Peyer's patch (tissue), 4 donors: ENCODE measurements at places on chromosomes 5 and 9. TPM values are rescaled to one million over a fixed set of nuclear protein-coding genes. Genes with fewer than 3 reads are reported as not detected.

GRCh38 chr9:121220996-121221663 lies 19.5 kb upstream of the RAB14 start:
- no peak overlapping the region for H3K27ac ChIP-seq
- H3K36me3 ChIP-seq, result no peaks in the 10 kb centered on the region
- no peaks in the 10 kb centered on the region for H3K4me1 ChIP-seq
- H3K4me3 ChIP-seq, result no peak overlapping the region
- H3K27me3 ChIP-seq, result no peaks in the 10 kb centered on the region

DNA sequence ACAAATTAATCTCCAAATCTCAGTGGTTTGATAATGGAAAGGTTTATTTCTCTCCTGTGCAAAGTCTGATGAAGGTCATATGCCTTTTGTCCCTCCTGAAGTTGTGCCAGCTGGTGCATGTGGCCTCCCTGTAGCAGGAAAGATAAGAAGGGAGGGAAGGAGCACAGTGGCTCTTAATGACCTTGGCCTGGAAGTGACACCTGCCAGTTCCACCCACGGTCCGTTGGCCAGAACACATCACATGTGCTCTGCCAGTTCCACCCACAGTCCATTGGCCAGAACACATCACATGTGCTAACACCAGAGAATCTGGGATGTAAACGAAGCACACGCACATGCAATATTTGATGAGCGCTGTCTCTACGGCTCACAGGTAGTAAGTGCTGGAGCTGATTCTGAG lies 130.9 kb downstream of the DOCK2 start:
- DNase-seq, result no peak
- H3K4me3 ChIP-seq, result no peak overlapping the region
- no peaks in the 10 kb centered on the region for H3K36me3 ChIP-seq

- no peak for DNase-seq
- peaks cover 8% of the 10 kb centered on the region for H3K36me3 ChIP-seq
- H3K4me1 ChIP-seq, result no peaks in the 10 kb centered on the region
- H3K4me3 ChIP-seq, result no peak overlapping the region
Measured at GRCh38 chr5:73912821-73913271, 286.9 kb downstream of the ARHGEF28 start.

DNA sequence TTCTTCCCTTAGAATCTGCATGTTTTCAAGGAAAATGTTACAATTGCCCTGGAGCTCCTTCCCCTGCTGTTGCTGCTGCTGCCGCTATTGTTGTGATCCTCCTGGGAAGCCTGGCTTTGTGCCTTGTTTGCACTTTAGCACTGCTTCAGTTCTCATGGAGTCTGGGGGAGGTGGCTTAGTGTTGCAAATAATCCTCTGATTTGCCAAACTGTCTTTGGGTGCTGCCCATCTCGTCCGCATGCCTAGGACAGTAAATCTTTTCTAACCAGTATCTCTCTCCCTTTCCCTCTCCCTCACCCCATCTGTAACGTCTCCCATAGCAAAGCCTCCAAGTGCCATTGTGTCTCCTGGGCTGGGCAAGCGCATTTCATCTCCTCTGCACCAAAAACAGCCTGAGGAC lies 30.3 kb downstream of the FAM240B start:
- no peaks in the 10 kb centered on the region for H3K4me1 ChIP-seq
- H3K27me3 ChIP-seq, result no peaks in the 10 kb centered on the region
- no peak overlapping the region for H3K4me3 ChIP-seq
- no peak for DNase-seq

DNA sequence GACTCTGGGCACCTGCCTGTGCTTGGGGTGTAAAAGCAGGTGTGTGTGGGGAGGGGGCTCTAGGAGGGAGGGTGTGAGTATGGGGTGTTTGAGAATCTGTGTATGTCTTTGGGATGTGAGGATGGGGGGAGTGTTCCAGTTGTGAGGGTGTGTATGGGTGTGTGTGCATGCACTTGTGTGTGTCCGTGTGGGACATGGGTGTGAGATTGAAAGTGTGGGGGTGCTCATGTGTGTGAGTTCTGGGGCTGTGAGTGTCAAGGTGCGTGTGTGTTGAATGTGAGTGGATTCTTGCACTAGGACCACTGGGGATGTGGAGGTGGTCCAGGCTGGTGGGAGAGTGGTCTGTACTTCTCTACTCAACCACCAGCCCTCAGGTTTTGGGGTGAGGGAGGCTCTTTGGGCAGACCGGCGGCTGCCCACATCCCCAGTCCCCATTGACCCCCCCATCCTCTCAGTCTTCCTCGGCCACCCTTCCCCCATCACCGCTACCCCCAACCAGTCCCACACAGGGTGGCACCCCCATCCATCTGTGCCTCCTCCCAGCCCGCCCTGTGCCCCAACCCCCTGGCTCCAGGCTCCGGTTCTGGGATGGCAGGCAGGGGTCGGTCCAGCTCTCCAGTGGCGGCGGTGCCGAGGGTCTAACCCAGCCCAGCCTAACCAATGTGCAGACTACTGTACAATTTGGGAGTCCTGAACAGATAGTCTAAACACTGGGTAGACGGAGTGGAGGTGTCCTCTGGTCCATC lies 31.5 kb downstream of the GOLGA2 start:
- no peaks in the 10 kb centered on the region for H3K36me3 ChIP-seq
- DNase-seq, result no peak
- H3K4me1 ChIP-seq, result no peaks in the 10 kb centered on the region
- H3K4me3 ChIP-seq, result no peak overlapping the region

DNA sequence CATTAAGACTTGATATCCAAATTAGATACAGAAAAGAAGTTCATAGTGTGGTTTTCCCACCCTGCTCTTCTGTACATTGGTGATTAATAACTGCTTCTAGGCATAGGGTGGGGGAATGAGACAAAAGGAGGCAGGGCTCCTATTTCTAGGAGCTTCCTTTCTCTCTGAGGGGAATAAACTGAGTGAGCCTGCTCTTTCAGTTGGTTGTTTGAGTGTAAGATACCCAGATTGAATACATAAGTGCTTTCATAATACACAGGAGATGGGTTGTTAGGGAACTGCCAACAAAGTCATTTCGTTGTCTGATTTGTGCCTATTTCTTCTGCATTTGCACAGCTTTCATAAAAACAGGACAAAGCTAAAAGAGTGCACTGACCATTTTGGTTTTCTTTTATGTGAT lies 48.9 kb upstream of the TTC23L start:
- H3K36me3 ChIP-seq, result no peaks in the 10 kb centered on the region
- H3K27me3 ChIP-seq, result no peaks in the 10 kb centered on the region
- no peak overlapping the region for H3K27ac ChIP-seq

- peaks cover 6% of the 10 kb centered on the region for H3K4me1 ChIP-seq
- H3K27me3 ChIP-seq, result no peaks in the 10 kb centered on the region
- no peak for DNase-seq
- no peak overlapping the region for H3K27ac ChIP-seq
- no peaks in the 10 kb centered on the region for H3K36me3 ChIP-seq
- no peak overlapping the region for H3K4me3 ChIP-seq
Measured at GRCh38 chr9:114684036-114684435, 2.0 kb upstream of the TEX48 start.

DNA sequence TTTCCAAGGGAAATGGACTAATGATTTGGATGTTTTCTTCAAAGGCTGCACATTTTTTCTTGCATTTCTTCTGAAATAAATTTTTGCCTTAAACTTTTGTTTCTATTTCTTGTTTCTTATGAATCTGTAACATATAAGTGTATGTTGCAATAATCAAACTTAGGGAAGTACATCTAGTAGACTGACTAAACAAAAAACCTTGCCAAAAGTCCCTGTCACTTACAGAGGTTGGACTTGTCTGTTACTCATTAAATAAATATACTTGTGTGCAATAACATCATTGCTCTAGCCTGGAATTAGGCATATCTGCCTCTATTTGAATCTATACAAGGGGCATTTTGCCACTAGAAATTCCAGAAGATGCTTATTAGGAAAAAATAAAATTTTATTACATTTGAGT lies 56.6 kb downstream of the C6 start:
- no peaks in the 10 kb centered on the region for H3K4me1 ChIP-seq
- H3K4me3 ChIP-seq, result no peak overlapping the region
- DNase-seq, result no peak
- H3K27ac ChIP-seq, result no peak overlapping the region
- no peaks in the 10 kb centered on the region for H3K27me3 ChIP-seq
- H3K36me3 ChIP-seq, result no peaks in the 10 kb centered on the region

DNA sequence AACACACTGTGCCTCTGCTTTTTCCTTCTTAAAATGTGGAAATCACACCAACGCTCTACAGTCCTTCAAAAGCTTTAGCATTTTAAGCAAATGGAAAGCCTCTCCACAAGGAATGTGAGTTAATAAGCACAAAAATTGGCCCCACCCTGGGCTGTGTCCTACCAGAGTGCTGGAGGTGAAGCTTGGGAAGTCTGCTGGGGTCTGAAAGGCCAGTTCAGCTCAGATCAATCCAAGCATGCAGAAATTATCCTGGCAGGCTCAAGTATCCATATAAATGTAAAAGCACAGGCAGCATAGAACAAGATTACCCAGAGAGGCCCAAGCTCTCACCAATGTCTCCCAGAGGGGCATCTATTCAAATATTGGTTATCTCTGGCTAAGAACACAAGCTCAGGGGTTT lies 98.5 kb downstream of the ESM1 start:
- H3K4me1 ChIP-seq, result no peaks in the 10 kb centered on the region
- H3K36me3 ChIP-seq, result no peaks in the 10 kb centered on the region
- DNase-seq, result no peak

DNA sequence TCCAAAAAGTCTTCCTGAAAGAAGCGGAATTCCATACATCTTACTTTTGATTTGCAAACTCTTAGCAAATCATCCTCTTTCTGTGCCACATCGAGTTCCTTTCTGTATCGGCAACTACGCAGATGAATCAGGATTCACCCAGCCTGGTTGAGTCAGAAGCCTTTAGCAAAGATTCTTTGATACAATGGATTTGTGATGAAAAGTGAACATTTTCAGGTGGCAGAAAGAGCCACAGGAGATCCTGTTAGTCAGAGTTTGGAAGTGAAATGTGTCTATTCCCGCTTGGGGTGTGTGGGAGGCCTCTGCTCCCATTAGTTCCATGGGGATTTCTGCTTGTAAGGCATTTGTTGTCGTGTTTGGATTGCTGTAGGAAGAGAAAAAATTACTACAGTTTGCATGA lies 351.8 kb upstream of the WWC1 start:
- H3K27ac ChIP-seq, result no peak overlapping the region
- H3K27me3 ChIP-seq, result no peaks in the 10 kb centered on the region
- no peaks in the 10 kb centered on the region for H3K36me3 ChIP-seq
- no peak overlapping the region for H3K4me3 ChIP-seq
- H3K4me1 ChIP-seq, result no peaks in the 10 kb centered on the region

- no peaks in the 10 kb centered on the region for H3K36me3 ChIP-seq
- H3K4me1 ChIP-seq, result no peaks in the 10 kb centered on the region
- no peak for DNase-seq
Measured at GRCh38 chr5:93346301-93346700, 234.7 kb downstream of the NR2F1-AS1 start.

GRCh38 chr5:160923411-160923810 lies 71.4 kb upstream of the ATP10B start:
- no peak for DNase-seq
- no peaks in the 10 kb centered on the region for H3K4me1 ChIP-seq
- no peak overlapping the region for H3K27ac ChIP-seq
- no peak overlapping the region for H3K4me3 ChIP-seq
- no peaks in the 10 kb centered on the region for H3K36me3 ChIP-seq

DNA sequence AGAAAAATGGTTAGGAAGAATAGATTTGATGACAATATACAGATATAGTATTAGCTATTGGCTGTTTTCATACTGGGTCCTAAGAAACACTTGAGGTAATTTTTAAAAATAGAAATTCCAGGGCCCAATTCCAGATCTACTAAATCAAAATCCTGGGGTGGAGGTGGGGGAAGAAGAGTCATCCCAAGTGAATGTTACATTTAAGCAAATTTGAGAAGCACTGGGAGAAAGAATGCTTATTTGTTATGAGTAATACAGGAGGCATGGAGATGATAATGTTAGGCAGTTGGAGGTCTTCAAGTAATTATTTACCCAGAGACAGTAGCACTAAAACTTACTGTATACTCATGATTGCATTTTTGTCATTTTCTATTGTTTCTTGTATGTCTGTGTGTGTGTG lies 93.0 kb upstream of the DAB2 start:
- no peak for DNase-seq
- H3K36me3 ChIP-seq, result no peaks in the 10 kb centered on the region
- no peak overlapping the region for H3K27ac ChIP-seq

- H3K4me3 ChIP-seq, result no peak overlapping the region
- no peaks in the 10 kb centered on the region for H3K36me3 ChIP-seq
- H3K27ac ChIP-seq, result no peak overlapping the region
- DNase-seq, result no peak
- no peaks in the 10 kb centered on the region for H3K27me3 ChIP-seq
- no peaks in the 10 kb centered on the region for H3K4me1 ChIP-seq
Measured at GRCh38 chr5:18992264-18992663, 995.7 kb downstream of the CDH18 start.

GRCh38 chr9:12403721-12404120 lies 289.5 kb upstream of the TYRP1 start:
- no peak overlapping the region for H3K4me3 ChIP-seq
- no peaks in the 10 kb centered on the region for H3K36me3 ChIP-seq
- no peaks in the 10 kb centered on the region for H3K4me1 ChIP-seq
- H3K27me3 ChIP-seq, result no peaks in the 10 kb centered on the region
- DNase-seq, result no peak

DNA sequence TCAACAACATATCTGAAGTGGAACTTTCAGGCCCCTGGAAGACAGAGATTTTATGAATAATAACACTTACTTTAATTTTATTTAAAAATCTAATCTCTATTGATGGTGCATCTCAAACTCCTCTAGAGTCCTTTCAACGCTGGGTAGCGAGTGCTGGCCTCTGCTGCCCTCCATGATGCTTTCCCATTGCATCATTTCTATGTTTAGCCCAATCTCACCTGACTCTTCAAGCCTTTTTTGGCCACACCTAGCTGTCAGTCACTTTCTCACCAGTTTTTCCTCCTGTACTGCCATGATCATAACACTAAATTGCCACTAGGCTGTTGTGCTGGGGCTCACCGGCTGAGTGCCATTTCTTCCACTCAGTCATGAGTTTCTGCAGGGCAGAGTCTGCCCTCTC lies 396.1 kb upstream of the DAP start:
- H3K27ac ChIP-seq, result no peak overlapping the region
- DNase-seq, result no peak
- H3K4me3 ChIP-seq, result no peak overlapping the region
- no peaks in the 10 kb centered on the region for H3K27me3 ChIP-seq
- H3K4me1 ChIP-seq, result no peaks in the 10 kb centered on the region

- no peak overlapping the region for H3K4me3 ChIP-seq
- H3K27ac ChIP-seq, result no peak overlapping the region
- H3K27me3 ChIP-seq, result no peaks in the 10 kb centered on the region
- no peaks in the 10 kb centered on the region for H3K4me1 ChIP-seq
Measured at GRCh38 chr5:38765399-38765861, 80.4 kb upstream of the OSMR start.

The DMGDH gene
- total RNA-seq, result not detected

The MYMK gene
- total RNA-seq, result not detected

The GABRA6 gene
- total RNA-seq, result not detected

The MCC gene
- 133 TPM for total RNA-seq

The HMHB1 gene
- not detected for total RNA-seq

The HAVCR1 gene
- not detected for total RNA-seq

The AQP7 gene
- total RNA-seq, result 66.2 TPM

The LEAP2 gene
- total RNA-seq, result not detected

The PTGDS gene
- 21.5 TPM for total RNA-seq

The NMUR2 gene
- total RNA-seq, result not detected

The ZNF879 gene
- 7.0 TPM for total RNA-seq

The UBQLN1 gene
- 108 TPM for total RNA-seq

The SNCB gene
- not detected for total RNA-seq
